ENCODE measurements at places on chromosomes 5 and 9. TPM values are rescaled to one million over a fixed set of nuclear protein-coding genes. Genes with fewer than 3 reads are reported as not detected.

The FBXW5 gene
- polyA plus RNA-seq, result 31.2 TPM

The ANKRD18A gene
- polyA plus RNA-seq, result not detected

The NMUR2 gene
- polyA plus RNA-seq, result not detected

- no peak for DNase-seq
Measured at GRCh38 chr5:10482791-10483530, 41.3 kb downstream of the ROPN1L start.

DNA sequence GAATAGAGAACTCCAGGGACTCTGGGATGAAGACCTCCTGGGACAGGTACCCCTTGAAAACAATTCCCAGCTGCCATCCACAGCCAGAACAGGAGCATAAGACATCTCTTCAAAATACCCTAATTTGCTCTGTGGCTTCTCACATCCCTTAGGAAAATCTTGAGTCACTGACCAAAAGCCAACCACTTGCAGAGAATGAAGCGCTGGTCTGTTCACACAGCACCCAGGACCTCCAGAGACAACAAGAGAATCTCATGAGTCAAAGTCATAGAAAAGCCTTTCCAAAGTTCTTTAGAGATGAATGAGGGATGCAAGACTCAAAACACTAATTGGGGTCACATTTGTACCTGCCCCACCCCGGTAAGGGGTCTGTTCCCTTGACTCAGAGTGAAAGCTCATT is 210.6 kb downstream of the SEMA5A start:
- DNase-seq, result no peak

- no peak for DNase-seq
Measured at GRCh38 chr5:68012831-68013230, 202.7 kb upstream of the PIK3R1 start.

DNA sequence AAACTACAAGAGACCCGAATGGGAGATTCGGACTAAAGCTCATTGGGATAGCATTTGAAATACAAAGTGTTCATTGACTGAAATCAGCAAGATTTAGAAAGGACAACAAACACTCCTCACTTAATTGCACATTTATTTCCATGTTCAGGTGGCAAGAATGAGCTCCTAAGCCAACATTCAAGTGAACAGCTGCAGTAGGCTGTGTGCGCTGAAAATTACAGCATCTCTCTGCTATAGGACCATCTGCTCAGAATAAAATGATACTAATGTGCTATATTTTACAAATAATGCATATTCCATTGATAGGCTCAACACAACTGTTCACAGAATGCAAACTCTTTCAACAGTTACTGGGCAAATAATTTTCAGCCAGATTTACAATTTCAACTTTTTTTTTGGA is 61.8 kb downstream of the ELAVL2 start:
- DNase-seq, result no peak

- DNase-seq, result peak; percentile 20
Measured at GRCh38 chr9:115395511-115396021, 277.6 kb upstream of the TNC start.

All from AG04450 (cell line).